Dermis microvascular lymphatic vessel endothelial cell (primary cell): ENCODE measurements at places on chromosomes 5 and 9.

DNA sequence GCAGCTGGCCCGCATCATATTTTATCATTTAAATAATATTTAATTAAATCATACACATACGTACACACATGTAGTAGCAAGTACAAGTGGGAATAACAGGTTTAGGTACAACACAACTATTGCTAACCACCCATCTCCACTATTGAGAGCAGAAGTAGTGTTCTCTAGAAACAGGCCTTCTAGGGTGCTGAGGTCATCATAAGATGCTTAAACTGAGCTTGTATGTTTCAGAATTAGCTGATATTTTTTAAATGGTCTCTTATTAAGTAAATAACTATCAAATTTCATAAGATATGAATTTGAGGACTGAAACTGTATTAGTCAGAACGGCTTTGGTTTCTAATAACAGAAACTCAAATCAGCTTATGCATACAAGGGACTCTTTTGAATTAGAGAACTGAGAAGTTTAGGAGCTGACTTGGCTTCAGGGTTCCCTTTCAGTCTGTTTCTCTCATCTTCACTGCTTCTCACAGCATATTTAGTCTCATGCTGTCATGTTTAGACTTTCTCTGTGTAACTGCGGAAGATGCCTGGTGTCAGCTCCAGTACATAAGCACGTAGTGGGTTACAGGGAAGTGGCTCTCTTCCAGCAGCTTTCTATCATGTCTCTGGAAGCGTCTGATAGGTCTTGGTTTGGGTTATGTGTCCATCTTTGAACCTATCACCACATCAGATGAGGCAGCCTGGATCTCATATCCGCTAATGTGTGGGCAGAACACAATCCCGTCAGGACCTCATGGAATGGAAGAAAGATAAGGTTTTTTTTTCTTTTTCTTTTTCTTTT is 25.0 kb upstream of the OCLN start:
- DNase-seq: no peak

DNA sequence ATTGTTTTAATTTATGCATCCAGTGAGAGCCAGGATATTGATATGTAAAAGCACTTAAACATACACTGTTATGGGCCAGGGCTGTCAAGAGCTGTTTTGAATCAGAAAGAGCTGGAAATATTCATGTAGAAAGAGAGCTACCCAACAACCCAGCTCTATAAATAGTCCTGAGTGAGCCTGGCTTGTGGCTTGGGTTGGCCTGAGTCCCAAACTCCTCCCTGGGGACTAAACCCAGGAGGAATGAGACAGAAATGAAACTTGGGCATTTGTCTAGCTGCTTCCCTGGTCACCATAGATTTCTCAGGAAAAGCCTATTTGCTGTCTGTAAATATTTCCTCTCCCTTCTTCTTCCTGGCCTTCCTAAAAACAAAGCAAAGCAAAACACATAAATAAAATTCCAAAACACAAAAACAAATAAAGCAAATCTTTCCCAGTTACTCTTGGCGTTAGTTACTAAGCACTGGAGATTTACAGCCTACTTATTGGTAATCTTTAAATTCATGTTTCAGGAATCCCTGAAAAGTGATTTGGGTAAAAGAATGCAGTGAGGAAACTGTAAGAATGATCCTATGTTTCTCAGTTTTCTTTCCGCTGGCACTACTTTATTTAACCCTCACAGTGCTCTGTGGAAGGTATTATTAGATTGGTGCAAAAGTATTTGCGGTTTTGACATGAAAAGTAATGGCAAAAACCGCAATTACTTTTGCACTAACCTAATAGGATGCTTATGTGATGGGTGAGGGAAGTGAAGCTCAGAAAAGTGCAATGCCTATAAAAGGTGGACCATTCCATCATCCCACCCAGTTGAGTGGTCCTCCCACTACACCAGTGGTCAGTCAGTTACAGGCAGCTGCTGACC is 111.8 kb downstream of the CARTPT start:
- DNase-seq: no peak

DNA sequence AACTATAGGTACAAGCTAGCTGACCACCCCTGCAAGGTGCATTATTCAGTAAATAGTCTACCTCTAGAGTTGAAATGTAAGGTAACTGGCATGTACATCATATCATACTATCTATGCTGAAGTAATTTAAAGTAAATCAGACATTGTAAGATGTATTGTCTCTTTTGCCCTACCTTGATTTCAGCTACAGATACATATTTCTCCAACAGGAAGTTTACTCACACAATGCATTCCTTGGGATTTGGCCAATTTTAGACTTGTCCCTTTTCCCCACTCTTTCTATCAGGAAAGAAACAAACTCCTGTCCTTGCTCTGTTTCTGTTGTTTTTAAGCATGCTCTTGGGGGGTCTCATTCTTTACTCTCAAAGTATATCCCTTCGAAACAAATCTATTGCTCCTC is 58.5 kb upstream of the TSLP start:
- no peak for DNase-seq

DNA sequence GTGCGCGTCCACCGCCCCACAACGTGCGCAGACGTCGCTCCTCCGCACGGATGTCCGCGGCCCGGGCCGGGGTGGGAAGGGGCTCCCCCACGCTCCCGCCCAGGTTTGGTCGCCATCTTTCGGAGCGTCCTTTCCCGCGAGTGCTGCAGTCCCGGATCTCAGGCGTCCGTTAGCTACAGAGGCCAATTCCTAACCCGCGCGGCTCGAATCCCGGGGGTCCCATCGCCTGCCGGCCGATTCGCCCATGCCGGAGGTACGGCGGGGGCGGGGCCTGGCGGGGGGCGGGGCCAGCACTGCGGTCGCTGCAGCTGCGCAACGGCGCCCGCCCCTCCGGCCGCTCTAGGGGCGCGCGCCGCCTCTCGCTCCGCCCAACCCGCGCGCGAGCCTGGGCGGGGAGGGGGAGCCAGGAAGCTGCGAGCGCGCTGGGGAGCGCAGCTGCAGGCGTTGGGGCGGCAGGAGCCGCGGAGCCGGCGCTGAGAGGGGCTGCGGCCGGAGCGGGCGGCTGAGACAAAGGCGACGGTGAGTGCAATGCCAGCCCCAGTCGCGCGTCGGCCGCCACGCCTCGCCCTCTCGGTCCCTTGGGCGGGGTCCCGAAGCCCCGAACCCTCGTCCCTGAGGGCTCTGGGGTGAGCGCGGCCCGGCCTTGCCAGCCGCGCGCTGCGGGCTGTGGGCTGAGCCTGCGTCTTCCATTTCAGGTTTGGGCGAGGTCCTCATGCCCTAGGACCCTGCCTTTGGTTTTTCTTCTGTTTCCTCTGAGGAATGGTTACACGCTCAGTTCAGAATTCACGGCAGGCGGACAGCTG is at the start of gene CDC42SE2:
Gene CDC42SE2, plus strand, starts transcription at position 406 of the 803 bp plus-strand sequence. CDS start 95,441 bp downstream, outside the sequence.
- peak; percentile 61 for DNase-seq

GRCh38 chr5:39186289-39186688 is 33.1 kb downstream of the FYB1 start:
- no peak for DNase-seq

DNA sequence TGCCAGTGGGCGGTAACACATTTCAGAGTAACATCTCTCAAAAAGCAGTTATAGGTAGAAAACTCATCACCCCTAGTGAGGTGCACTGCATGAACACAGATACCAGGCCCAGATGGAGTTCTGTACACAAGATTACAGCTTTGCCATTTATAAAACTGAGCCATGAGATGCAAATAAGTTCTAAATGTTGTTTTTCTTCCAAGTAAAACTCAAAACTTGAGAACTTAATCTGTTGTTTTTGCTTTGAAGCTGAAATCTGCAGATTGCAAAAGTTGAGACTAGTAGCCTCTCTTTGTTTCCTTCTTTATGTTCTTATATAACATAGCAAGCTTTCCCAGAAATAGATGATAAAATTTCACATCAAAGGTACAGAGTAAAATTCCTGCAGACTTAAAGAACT is 434.1 kb downstream of the PLK2 start:
- no peak for DNase-seq

DNA sequence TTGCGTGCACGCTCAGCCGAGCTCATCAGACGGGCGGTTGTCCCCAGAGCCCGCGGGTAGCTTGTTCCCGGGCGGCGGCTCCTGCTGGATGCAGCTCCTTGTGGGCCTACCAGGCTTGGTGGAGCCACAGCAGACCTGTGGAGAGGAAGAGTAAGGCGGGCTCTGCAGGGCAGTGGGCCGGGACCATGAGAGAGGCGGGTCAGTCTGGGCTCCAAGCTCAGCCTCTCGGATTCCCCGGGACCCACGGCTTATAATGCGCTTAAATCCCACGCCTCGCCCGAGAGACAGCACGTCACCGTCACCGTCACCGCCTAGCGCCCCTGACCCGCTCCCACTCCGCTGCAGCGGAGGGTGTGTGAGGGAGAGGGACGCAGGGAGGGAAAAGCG is 1.9 kb upstream of the ANKRD18A start:
- DNase-seq: no peak

DNA sequence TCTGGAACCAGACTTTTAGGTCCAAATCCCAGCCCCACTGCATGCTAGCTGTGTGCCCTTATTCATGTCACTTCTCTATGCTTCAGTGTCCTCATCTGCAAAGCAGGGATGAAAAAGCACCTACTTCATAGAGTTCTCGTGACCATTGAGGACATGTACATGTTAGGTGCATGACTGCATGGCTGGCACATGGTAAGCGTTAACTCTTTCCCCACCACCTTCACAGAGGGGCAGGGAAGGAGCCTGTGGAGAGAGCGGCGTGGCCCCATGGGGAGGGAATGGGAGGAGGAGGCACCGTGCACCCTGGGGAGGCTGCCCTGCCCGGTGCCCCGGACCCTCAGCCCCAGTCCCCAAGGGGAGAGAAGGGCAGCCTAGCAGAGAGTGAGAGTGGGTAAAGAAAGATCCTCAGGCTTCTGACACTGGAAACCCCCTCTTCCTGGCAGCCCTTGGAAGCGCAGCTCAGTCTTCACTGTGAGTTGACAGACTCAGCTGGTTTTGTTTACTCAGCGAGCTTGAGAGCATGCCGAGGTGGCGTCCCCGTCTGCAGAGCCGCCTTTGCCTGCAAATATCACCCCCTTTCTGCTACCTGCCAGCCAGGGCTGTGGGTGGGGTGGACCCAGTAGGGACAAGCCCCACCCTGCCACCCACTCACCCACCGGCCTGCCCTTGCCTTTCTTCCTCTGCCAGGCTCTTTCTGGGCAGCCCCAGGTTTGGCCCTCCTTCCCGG is 10.6 kb upstream of the ANGPTL2 start:
- DNase-seq: no peak

- peak; percentile 57 for DNase-seq
Measured at GRCh38 chr9:131776473-131776872, 36.6 kb upstream of the RAPGEF1 start.

DNA sequence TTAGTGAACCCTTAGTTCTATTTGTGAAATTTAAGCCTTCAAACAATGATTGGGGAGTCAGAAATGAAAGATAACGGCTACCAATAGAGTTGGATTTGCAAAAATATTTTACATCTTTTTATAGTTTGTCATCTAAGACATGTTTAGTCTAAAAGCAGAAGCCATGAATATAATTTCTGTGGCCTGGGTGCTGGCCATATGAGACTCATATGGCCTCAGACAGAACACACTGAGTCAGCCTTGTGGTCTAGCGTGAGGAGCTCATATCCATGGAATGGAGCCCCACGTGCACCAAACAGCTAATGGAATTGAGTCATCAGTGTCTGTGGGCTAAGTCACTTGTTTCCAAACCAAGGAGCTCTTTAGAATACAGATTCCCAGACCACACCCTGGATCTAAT is 240.7 kb upstream of the NREP start:
- DNase-seq: no peak

DNA sequence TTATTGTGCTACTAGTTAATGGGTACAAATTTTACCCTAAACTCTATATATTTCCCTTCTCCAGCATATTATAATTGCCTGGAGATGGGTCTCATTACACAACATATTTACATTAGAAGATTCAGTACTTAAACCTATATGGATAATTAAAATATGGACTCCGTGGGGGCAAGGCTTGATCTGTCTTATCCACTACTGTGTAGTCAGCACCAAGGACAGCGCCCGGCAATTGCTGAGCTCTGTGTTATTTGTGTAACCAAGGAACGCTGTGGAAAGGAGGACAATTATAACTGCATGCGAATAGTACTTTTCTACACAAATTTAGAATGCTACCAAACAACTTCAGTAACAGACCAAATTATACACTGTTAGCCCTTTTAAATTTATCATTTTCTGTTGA is 77.7 kb downstream of the DNAH5 start:
- peak; percentile 48 for DNase-seq

- no peak for DNase-seq
Measured at GRCh38 chr5:66859526-66859925, 263.3 kb downstream of the MAST4 start.

GRCh38 chr5:170662966-170663365 is 120.6 kb upstream of the GABRP start:
- no peak for DNase-seq

DNA sequence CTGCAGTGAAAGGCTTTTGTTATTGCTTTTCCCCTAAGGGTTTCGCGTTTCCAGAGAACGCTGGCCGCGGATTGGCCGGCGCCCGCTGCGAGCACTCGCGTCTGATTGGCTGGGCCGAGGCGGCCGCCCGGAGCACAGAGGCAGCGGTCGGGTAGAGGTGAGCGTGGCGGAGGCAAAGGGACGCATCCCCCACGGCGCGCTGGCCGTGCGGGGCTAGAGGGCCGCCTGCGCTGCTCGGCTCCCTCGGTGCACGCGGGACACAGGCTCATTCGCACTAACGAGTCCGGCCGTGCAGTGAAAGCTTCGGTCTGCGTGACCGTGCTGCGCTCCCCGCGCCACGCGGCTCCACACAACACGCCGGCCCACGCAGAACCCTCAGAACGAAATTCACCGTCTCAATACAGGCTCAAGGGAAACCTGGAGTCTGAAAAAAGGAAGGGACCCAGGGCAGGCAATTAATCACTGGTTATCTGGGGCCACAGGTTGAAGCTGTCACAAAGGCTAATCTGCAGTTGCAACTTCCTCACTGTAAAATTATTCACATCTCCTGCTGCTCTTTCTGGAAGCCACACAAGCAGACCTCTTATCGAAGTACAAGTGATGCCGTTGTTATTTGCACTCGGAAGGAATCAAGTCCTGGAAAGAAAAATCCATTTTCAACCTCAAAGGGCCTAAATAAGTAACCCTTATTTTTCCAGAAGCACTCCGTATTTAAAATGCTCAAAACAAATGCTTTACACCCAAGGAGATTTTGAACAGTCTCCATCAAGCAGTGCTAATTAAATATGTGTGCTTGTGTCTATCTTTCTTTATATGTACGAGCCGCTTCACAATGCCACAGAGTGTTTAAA is 94.6 kb downstream of the ZNF608 start:
- peak; percentile 38 for DNase-seq

DNA sequence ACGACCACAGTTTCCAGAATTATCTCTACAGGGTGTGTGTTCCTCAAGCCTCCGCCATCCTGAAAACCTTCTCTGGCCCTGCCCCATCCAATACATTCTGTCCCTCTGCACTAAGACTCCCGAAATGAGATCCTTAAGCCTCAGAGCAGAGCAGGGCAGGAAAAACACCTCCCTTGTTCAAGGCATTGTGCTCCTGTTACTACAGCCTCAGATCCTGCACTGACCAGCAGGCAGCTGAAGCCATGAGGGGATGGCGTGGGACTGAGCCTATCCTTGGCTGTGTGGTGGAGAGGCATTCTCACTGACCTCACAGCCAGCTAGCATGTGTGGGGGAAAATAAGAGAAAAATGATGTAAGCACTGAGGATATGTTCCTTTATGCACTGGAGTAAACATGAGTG is 106.7 kb upstream of the PHYKPL start:
- no peak for DNase-seq
